ENCODE measurements at places on chromosomes 5 and 9.

GRCh38 chr9:24257726-24258125, 288.0 kb downstream of the IZUMO3 start:
- DNase-seq, result no peak

DNA sequence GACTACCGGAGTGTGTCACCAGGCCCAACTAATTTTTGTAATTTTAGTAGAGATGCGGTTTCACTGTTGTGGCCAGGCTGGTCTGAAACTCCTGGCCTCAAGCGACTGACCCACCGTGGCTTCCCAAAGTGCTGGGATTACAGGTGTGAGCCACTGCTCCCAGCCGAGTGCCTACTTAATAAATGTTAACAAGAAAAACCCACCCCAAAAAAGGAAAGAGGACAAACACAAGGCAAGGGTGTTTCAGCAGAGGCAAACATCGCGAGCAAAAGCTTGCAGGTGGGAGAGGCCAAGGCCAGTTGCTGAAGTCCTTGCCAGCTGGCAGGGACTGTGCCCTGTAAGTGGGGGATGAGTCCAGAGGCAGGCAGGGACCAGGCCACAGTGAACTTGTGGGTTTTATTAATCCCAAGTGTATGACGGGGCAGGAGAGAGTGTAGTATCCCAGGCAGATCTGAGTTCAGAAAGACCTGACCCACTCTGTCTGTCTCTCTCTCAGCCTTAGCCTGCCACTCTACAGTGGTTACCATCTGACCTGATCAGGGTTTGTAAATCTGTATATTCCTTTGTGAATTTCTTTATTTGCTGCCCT, 6.4 kb upstream of the FPGS start:
- peak; percentile 31 for DNase-seq

DNA sequence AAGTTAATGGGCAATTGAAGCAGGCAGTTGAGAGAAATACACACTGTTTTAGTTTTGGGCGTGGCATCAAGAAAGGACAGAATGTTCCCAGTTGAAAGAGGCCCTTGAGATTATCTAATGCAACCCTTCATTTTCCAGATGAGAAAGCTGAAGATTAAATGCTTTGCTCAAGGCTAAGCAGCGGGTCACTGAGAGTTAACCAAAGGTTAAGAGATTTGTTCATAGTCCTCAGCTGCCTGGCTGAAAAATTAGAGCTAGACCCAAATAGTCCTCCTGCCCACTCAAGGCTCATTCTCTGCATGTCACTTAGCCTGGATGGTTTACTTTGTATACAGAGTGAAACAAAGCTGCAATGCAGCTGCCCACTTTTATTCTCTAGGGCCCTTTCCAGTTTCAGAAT, 46.7 kb upstream of the MAMDC2 start:
- no peak for DNase-seq

DNA sequence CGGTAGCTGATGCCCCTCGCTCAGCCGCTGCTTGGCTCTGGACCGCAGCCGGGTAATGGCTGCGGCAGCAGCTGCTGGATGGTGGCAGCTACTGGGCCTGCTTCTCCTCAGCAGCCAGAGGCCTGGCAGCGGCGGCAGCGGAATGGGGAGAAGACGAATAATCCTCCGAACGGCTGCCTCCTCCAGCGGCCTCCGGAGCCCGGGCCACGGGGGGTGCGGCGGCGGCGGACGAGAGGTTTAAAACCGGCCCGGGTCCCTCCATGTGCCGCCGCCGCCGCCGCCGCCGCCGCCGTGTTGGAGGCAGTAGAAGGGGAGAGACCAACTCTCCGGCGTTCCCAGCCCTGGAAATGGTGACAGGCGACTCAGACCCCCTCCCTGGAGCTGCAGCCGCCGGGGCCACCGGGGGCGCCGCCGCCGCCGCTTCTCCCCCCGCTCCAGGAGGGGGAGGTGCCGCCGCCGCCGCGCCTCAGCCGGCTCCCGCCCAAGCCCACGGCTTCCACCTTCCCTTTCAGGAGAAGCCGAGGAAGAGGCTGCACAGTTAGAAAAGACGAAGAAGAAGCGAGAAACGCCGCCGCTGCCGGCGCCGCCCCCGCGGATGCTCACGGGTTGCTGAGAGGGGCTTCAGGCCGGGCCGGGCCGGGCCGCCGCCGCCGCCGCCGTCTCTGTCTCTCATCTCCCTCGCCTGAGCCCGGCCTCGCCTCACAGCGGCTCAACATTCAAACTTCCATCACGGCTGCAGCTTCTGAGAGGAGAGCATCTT, 118.4 kb upstream of the PRSS3 start:
- DNase-seq, result peak; percentile 75

GRCh38 chr5:41374631-41375030, 135.8 kb downstream of the PLCXD3 start:
- DNase-seq, result no peak

- DNase-seq, result no peak
Measured at GRCh38 chr5:162672061-162672460, 604.5 kb downstream of the GABRG2 start.

GRCh38 chr5:115480271-115480670, 64.3 kb downstream of the FEM1C start:
- DNase-seq, result no peak

GRCh38 chr9:93223260-93224180, 39.6 kb downstream of the WNK2 start:
- no peak for DNase-seq

DNA sequence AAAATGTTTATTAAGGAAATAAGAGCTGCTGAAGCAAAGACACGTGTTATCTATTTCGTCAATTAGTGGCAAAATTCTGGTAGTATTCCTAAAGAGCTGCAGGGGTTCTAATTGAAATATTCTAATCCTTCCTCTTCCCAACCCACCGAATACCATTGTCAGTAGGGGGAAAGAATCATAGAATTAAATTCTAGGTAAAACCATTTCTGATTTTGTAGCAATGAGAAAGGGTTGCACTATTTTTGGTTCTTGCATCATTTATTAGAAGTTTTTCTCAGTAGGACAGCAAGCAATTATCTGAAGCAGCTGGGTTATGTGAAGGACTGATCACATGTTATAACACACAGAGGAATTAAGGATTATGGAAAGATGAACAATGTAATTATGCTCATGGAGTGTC, 80.3 kb upstream of the SEMA6A start:
- DNase-seq, result no peak

DNA sequence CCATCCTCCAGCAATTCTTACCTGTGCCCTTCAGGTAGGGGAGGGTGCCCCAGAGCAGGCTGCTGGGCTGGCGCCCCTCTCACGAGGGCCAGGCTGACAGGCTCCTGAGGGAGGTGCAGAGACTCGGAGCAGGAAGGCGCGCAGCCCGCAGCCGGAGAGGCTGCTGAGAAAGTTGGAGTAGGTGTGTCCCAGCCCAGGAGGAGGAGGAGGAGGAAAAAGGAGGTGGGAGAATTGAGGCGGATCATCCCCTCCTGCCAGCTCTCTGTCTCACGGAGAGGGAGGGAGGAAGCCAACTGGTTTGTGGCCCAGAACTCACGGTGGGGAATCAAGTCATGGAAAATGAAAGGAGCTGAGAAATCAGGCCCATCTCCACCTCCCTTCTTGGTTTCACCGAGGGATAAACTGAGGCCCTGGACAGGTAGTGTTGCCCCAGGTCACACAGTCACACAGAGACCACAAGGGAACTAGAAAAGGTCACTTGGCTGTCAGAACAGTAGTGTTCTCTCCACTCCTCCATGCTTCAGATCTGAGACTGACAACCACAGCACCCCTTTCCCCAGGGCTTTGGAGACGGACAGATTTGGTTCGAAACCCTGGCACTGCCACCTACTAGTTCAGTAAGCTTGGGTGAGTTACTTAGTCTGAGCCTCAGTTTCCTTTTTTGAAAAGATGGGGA, at the start of gene FAT2:
FAT2 (minus strand) TSS at position 188 of the 676 bp plus-strand sequence. CDS start 22,400 bp downstream, outside the sequence.
- no peak for DNase-seq

GRCh38 chr9:18390393-18390792, 83.6 kb upstream of the ADAMTSL1 start:
- DNase-seq, result no peak

DNA sequence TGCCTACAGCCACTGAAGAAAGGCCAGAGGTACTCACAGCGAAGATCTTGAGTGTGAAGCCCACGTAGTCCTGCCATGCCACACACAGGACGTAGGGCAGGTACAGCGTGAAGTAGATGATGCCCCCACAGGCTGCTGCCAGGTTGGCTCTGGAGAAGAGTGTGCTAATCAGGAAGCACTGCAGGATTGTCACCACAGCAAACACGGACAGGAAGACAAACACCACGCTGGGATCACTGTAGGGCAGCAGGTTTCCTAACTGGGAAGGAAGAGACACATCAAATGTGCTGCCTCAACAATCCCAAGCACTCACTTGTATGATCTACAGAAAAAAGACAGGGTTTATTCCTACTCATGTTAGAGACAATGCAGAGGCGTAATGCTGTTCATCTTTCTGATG, 63.0 kb downstream of the NIPSNAP3B start:
- no peak for DNase-seq

DNA sequence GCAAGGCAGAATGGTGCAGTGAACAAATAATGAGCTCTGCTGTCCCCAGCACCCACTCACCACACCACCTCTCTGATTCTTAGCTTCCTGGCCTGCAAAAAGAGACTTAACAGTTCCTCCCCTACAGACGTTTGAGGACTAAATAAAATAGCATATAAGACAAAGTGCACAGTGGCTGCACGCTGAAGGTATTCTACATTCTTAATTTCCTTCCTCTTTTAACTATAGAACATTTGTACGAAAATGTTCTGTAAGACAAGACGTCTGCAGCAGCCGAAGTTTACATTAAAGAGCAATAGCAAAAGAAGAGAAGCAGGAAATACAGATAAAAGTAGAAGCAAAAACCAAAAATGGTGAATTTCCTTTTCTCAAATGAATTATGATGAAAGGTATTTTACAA, 15.7 kb downstream of the FBN2 start:
- no peak for DNase-seq

DNA sequence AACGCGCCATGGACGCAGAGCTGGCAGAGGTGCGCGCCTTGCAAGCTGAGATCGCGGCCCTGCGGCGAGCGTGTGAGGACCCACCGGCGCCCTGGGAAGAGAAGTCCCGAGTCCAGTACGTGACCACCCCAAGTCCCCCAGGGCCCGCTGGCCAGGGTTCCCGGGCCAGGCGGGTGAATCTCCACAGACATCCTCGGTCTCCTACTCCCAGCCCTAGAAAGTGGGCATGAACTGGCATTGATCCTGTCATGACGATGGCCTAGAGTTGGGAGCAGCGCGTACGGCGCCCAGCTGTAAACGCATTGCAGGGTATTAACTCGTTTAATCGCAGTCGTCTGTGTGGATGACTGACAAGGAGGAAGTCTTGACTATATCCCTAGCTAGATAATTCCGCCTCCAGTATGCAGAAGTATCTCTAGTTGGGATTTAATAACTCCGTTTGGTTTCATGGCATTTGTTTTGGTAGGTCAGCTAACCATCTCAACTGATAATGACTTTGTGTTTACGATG, 293 bp downstream of the CENPP start:
- DNase-seq, result no peak

- DNase-seq, result no peak
Measured at GRCh38 chr5:79692596-79692995, 3.0 kb downstream of the CMYA5 start.

DNA sequence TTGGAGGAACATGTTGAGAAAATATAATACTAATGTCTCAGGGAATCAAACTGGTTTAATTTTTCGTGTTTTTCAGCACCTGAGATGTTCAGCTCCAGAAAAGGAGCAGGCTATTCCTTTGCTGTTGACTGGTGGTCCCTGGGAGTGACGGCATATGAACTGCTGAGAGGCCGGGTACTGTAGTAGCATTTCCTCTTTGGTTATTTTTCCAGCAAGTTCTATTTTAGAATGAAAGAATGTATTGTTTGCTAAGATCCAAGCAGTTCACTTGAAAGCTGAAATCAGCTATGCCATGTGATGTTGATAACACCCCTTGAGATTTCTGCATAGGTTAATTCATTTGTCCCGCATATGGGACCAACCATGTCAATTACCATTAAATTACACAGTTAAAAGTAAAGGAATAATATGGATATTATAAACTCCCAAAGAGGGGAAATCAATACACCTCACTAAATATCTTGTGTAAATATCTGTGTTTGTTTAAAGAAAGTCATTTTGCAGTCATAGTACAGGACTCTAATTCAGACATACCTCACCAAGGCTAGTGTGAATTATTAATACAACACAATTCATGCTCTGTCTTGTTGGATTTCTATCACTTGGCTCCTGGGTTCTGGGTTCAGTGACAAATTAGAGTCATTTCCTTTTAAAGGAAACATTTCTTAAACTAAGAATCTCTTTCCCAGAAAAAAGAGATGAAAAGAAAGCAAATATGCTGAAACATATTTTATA, 126.8 kb downstream of the STK32A start:
- no peak for DNase-seq

- DNase-seq, result peak; percentile 70
Measured at GRCh38 chr9:83583151-83584014, 39.6 kb upstream of the IDNK start.

DNA sequence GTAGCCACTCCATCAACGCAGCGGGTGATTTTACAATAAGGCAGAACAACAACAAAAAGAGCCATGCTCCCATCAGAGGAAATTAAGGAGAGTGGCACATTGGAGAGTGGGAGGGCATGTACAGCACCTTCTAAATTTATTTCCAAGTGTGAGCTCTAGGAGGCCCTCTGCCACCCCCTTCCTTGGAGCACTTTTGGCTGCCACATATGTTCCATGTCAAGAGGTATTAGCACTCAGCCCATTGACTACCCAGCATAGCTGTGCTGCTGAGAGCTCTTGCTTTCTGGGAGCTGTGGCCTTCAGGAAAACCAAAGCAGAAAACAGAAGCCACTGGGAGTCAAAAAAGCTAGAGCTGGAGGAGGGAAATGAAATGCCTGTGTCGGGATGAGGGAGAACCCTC, 200.2 kb upstream of the PANK3 start:
- no peak for DNase-seq

- DNase-seq, result no peak
Measured at GRCh38 chr5:173271419-173271818, 36.4 kb upstream of the NKX2-5 start.

- no peak for DNase-seq
Measured at GRCh38 chr5:131679911-131680310, 44.9 kb upstream of the RAPGEF6 start.

DNA sequence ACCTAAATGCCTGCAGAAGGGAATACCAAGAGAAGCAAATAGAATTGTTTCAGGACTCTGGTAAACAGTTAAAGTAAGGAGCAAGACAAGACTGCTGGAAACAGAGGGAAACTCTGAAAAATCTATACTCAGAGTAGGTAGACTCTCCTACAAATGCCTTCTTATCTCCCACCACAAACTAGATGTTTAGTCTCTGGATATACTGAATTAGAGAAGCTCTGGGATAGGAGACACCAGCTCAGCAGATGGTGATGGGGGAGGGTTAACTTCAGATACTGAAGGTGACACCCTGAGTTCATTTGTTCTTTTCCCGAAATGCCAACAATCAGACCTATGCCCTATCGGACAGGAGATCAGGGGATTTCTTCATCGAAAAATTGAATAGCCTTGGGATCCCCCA, 54.1 kb upstream of the CHD1 start:
- no peak for DNase-seq

- DNase-seq, result no peak
Measured at GRCh38 chr5:159799701-159800100, 116.6 kb upstream of the ADRA1B start.

DNA sequence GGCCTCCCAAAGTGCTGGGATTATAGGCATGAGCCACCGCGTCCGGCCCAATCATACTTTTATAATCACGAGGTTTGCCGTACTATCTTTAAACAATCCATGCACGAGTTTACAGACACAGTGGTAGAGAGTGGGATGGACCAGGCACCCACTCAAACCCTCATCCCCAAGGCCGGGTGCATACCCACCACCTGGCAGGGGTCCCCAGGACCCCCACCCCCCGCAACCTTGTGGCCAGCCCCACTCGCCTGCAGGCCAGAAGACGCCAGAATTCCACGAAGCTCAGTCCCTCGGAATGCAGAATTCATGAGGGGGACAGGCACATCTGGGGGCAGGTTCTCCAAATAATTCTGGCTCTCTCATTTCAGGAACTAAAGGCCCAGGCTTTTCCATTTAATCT, 17.1 kb downstream of the NACC2 start:
- DNase-seq, result no peak

Data from left hindlimb (tissue), 1 donor.